ENCODE measurements at places on chromosomes 2 and 18.

GRCh38 chr2:127022817-127023216 is 84.1 kb downstream of the BIN1 start:
- DNase-seq: no peak

- no peak for DNase-seq
Observed at GRCh38 chr18:22451796-22452195, 34.1 kb upstream of the CTAGE1 start.

DNA sequence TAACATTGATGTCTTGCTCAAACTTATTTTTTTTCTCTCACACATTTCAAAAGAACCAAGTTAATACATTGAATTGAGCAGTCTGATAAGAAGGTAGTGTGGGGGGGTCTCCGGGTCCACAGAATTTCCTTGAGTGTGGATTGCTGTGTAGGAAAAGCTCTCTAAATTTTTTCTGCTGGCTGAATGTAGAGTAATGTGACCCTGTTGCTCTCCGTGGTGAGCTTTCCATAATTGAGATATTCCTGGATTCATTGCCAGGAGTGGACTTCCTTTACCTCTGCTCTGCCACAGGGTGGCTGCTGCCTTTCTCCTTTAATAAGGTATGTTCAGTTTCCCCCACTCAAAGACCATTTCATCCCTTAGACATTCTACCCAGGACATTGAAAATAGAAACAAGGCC is 50.9 kb downstream of the PKP4 start:
- no peak for DNase-seq

DNA sequence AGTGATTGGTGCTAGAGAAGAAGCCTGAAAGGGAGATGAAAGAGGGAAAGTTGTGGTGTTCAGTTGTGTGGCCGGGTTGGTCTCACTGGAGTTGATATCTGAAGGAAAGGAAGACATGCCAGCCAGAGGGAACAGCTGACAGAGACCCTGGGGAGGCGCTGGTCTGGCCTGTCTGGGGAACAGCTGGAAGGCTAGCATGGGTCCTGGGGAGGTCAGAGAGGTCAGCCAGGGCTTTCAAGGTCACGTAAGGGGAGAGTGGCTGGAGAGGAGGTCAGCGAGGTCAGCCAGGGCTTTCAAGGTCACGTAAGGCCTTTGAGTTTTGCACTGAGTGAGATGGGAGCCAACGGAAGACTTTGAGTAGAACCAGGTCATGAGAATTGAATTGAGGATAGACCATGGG is 11.0 kb downstream of the DYSF start:
- DNase-seq: no peak

- no peak for DNase-seq
Observed at GRCh38 chr18:74468547-74469061, 11.5 kb upstream of the DIPK1C start.

- DNase-seq: no peak
Observed at GRCh38 chr2:96534701-96535181, 1.8 kb upstream of the ARID5A start.

DNA sequence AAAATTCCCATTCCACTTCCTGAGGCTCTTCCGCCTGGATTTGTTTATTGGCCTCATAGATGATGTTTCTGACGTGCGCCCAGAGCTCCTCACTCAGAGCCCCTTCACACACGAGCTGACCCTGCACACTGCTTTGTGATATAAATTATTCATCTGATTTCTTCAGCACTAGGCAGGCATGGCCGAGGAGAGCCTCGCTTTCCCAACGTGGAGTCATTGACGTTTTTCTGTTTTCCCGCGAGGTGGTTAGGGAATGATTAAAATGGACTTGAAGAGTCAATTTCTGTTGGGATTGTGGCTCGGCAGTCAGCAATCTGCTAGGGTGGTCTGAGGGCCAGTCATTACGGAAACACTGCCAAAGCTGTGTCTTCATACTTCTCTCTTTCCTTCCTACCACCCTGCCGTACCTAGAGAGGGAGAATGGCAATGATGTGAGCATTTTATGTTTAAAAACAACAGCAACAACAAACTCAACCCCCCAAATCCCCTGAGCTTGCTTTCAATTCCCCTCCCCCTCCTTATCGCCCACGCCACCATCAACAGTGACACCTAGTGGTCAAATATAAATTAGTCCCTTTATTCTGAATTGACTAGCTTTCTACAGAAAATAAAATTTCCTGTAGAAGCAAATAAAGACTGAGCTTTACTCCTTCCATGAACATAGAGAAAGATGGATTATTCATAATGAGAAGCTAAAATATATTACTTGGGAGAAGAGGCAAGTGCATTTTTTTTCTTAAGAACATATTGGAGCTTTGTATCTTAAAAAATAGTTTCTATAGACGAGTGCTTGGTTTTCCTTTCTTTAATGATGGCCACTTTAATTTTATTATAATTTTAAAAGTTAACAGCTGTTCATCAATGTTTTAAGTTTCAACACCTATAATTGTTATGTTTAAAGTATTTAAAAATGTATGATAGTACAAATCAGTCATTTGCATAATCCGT is 285.1 kb downstream of the MTX2 start:
- peak; percentile 12 for DNase-seq

GRCh38 chr2:43939695-43940256 is 56.0 kb downstream of the LRPPRC start:
- no peak for DNase-seq

DNA sequence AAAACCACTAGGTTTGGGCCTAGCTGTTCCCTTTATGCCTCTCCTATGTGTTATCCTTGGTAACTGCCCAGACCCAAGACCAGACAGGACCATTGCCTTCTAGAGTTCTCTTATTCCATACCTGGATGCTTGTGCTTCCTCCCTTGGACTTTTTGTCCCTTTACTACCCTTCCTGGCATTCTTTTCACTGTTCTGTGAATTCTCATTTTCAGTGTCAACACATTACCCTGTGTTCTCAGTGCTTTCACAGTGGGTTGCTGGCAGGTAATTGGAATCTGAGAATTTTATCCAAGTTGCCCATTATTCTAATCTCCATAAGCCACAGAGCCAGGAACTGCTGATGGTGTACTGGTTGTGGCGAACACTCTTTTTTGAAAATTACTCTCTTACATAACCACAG is 41.7 kb downstream of the ZDBF2 start:
- no peak for DNase-seq

GRCh38 chr2:106157416-106157815 is 36.7 kb downstream of the UXS1 start:
- DNase-seq: no peak

DNA sequence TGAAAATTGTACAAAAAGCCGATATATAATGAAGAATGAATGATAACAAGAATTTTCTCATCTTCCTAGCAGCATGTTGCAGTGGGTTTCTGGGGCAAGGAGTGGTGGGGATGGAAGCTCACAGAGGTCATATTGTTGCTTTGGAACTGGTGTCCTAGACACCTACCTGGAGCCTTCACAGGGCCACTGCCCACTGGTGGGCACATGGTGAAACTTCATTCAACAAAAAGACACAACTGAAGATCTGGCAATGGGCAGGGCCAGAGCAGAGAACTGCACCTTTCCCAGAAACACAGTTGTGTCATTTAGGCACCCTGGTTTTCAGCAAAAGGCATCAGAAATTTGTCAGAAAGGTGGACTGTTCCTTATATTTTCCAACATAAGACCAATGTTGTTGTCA is 115.3 kb downstream of the FHOD3 start:
- DNase-seq: no peak

DNA sequence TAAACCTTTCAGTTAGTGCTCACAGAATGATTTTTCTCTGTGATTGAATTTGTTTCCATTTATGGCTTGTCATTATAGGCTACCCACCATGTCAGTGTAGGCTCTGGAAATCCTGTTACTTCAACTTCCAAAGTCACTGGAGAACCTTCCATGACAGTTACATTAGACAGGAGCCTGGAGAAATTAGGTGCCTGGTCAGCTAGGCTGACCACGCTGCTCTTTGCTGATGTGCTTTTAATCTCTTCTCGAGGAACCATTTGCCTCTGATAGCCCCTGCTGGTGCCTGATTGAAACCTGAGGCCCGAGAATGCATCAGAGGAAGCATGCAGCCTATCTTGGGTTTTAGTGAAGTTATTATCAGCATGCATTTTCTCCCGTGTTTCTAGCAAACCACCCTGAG is 29.6 kb upstream of the TTN start:
- DNase-seq: no peak

DNA sequence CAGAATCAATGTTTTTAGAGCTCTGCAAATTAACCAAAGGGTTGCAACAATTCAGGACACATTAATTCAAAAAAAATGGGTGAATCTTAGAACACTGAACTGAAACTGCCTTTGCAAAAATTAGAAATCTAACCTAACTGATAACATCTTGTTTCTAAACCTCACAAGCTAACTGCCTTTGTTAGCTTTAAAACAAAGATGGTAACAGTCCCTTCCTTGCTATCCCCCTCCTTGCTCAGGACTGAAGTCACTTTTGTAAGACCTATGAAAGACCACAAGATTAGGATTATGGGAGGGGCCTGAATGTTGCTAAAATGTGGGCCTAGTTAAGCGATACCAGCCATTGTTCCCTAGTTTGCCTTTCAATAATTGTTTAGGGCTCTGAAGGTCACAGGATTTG is 44.9 kb upstream of the LONRF2 start:
- DNase-seq: no peak

- DNase-seq: no peak
Observed at GRCh38 chr2:148817210-148817708, 57.8 kb upstream of the KIF5C start.

DNA sequence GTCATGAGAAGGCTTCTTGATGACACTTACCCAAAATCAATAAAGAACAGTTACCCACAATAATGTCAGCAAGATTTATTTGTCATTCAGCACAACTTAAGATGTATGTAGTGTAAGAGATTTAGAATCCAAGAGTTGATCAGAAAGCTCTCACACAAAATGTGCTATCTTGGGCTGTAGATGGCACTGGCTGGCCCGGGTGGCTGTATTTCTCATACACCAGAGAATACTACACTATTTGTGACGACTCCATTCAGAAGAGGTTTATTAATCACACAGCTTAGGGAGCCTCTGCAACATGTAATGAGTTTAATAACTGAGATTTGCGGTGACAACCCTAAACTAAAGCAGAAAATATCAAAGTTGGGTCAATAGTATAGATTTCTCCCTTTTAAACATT is 530.4 kb upstream of the KLHL29 start:
- DNase-seq: no peak

DNA sequence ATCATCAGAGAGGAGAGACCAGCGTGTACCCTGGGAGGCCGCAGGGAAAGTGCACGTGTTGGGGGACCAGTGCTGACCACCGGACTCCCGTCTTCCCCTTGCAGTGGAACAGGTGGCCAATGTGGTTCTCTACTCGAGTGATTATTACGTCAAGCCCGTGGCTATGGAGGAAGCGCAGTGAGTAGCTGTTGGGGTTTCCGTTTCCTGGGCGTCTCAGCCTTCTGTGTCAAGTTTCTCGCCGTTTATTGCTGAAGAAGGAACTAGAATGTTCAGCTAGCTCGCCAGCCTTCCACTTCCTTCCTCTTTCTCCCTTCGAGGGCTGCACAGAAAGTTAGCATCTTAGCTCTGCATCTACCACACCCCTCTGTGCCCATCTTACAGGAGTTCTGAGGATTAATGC is 22.8 kb upstream of the DGKD start:
- DNase-seq: no peak

- DNase-seq: no peak
Observed at GRCh38 chr2:950080-950966, at the start of gene SNTG2. Gene SNTG2, plus strand, starts transcription at chr2:950849. Its CDS starts 148 bp downstream, at chr2:950997.

DNA sequence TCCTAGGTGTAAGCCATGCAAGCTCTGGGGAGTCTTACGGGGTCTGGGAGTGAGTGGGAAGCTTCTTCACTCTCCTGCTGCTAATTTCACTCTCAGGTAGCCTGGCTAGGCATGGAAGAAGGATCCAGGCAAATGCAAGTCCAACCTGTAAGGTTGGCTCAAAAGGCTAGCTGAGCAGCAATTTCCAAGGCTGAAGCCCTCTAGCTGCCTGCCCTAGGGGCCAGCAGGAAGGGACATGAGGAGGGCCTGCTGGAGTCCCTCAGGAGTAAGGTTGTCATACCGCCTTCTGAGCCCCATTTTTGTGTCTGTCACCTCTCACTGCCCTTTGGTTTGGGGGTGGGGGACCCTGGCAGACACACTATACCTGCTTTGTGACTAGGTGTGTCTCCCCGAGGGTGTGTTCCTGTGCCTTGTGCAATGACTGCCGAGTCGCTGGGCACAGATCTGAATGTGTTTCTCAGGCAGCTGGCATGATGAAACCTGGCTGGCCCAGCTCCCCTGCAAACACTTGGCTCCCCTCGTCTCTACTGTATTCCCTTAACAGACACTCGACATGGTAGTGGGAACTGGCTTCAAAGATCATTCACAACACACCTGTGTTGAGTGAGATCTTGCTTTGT is 123.9 kb upstream of the FAM136A start:
- no peak for DNase-seq

DNA sequence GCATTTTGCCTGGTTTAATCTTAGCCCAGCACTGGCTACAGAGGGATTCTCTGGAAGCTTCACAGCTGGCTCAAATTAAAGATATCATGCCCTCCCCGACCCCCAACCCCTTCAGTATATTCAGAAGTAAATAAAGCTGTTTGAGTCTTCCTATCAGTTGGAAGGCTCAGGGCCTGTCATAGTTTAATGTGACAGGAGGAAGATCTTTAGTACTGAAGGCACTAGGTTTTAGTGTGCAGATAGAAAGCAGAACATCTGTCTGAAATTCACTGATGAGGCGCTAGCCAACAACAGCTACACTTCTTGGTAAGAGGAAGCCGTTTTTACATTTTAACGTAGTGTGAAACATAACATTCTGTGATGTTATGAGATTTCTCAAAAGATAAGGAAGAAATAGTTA is 969.1 kb upstream of the CDH2 start:
- DNase-seq: no peak

- DNase-seq: no peak
Observed at GRCh38 chr2:237759176-237759575, 39.4 kb upstream of the RBM44 start.

DNA sequence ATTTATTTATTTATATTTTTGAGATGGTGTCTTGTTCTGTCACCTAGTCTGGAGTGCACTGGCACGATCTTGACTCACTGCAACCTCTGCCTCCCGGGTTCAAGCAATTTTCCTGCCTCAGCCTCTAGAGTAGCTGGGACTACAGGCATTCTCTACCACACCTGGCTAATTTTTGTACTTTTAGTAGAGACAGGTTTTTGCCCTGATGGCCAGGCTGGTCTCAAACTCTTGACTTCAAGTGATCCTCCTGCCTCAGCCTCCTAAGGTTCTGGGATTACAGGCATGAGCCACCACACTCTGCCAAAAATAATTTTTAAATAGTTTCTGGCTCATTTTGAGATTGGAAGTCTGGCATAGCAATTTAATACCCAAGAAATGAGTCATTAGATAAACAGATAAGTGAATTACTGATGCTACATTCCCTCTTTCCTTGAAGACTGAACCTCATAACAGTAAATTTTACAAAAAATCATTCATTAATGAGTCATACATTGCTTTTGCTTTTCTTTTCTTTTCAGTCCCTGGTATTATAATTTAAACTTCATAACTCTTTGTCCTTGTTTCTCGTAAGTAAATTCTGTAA is 881.6 kb upstream of the PIK3C3 start:
- DNase-seq: peak; percentile 55

DNA sequence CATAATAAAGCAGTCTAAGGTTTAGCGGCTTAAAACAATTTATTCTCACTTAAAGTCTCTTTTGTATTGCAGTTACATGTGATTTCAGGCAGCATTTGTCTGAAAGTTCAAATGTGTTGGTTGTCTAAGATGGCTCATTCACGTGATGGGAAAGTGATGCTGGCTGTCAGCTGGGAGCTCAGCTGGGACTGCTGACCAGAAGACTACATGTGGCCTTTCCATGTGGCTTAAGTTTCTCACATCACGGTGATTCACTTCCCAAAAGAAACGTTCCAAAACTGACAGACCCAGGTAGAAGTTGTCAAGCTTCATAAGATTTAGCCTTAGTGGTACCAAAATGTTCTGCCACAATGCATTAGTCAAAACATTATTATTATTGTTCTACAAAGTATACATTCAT is 76.9 kb downstream of the TMEM131 start:
- DNase-seq: no peak

All from NCI-H226 (cell line).